ENCODE measurements at places on chromosomes 16 and 17.

GRCh38 chr17:67519801-67520251 is 142.7 kb downstream of the PITPNC1 start:
- no peak for DNase-seq

- no peak for DNase-seq
These were observed 3.1 kb upstream of the KRTAP3-2 start for GRCh38 chr17:41002814-41003213.

DNA sequence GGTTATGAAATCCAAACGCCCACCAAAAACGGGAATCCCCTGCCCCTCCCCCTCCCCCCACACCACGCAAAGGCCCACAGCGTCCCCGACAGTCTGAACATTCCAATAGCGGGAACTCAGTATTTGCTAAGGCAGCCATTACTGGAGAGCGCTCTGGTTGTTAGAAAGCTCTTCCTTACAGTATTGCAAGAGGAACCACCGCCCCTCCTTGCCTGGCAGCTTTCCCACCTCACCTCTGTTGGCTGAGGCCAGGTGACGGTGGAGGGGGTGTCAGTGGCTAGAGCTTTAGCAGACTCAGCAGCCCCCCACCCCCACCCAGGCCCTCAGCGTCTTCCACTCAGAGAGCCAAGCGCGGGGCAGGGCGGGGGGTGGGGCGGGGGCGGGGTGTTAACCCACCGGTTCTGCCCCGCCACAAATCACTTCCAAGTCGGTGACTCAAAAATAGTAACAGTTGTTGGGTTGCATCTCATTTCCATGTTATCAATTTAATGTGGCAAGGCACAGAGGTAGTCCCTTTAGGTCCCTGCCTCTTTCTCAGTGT is 2.2 kb upstream of the PLEKHH3 start:
- no peak for DNase-seq

DNA sequence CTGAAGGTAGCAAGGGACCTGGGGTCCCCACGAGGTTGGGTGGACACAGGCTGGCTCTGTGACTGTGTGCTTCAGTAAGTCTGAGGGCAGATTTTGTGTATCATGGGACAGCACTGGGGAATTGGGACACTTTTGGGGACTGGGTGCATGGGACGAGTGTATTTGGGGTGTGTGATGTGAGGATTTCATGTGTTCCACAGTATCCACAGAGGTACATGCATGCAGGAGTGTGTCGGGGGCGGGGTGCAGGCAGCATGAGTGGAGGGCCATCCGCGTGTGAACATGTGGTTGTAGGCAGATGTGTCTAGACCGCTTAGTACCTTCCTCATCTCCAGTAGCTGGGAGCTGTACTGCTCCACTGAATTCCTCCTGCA is 1.1 kb upstream of the DLX3 start:
- no peak for DNase-seq

DNA sequence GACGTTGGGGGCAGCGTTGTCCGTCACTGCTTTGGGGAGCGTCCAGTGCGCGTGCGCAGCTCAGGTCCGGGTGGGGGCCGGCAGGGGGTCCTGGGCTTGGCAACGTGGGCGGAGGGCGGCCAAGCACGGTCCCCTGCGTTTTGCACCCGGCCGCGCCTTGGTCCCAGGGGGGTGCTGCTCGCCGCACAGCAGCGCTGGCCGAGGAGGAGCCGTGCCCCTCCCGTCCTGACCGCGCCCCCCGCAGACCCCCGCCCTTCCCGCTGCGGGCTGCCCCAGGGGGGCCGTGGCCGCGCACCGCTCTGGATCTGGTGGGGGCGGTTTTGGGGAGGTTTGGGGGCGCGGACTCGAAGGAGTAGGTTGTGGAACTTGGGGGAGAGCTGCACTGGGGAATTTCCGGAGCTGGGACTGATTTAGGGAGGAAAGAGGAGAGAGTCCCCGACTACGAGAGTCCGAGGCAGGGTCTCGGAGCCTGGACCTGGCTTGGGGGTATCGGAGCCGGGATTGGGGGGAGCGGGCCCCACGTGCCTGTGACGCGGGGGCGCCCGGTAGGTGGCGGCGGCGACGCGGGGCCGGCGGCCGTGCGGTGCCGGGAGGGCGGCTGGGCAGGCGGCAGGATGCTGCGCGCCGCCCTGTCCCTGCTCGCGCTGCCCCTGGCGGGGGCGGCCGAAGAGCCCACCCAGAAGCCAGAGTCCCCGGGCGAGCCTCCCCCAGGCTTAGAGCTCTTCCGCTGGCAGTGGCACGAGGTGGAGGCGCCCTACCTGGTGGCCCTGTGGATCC is at the start of gene SLC9A5:
Gene SLC9A5 (plus strand): TSS at position 579 of the 777 bp plus-strand sequence. CDS start 36 bp downstream, at position 615.
- no peak for DNase-seq

DNA sequence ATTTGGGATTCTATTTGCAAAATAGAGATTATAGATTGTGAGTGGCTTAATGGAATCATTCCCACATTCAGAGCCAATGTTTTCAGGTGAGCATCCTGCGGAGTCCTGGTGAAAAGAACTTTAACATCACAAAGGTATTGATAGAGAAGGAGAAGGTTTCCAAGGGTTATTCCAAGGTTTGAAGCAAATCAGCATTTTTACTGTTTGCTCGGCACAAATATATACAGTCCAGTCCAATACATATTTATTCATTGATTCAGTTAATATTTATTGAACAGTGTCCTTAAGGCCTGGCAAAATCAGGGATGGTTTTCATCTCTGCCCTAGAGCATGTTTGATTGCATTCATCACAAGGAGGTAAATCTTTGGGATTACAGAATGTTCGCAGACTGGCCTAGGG is 6.4 kb downstream of the MPV17L start:
- no peak for DNase-seq

DNA sequence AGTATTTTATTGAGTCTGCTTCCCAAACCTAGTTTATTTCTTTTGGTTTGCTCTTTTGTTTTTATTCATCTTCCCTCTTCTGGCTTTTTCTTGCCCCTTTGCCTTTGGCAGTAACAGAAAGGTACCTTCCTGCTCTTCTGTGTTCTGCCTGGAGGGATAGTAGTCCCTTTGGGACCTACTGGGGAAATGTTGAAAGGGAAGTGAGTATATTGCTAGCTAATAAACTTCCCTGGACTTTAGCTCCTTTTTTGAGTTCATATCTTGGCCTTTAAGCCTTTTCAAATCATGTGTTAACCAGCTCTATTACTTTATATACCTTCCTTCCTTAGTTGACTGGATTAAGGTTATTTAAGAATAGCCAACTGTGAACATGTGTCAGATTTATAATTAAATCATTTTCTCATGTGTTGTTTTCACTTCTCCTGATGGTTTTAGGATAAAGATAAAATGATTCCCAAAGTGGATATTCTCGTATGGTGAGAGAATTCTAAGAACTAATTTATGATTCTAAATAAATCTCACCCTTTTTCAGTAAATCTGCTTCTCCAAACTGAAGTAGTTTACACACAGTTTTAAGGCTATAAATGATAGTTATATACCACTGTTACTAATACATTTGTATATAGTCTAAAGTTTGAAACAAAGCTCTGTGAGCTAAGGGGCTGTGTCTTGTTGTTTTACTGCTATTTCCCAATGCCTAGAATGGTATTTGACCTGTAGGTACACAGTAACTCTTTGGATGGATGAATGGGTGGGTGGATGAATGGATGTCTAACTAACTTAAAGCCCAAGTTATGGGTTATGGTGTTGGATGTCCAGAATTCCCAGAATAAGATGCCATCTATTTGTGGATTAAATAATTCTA is 45.7 kb downstream of the OMG start:
- no peak for DNase-seq

DNA sequence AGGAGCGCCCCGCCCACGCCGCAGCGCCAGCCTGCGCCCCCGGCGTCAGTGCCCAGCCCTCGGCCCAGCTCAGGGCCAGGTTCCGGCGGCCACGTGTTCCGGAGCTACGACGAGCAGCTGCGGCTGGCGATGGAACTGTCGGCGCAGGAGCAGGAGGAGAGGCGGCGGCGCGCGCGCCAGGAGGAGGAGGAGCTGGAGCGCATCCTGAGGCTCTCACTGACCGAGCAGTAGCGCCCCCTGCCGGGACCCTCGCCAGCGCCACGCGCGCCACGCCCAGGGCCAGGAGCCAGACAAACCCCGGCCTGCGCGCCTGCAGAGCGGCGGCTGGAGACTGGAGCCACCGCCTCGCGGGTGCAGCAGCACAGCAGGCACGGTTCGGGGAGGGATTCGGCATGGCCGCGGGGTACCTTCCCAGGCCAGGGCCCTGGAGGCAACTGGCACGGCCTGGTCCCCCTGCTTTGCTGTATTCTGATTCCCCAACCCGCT is 9.3 kb downstream of the CORO6 start:
- DNase-seq, result peak; percentile 79

DNA sequence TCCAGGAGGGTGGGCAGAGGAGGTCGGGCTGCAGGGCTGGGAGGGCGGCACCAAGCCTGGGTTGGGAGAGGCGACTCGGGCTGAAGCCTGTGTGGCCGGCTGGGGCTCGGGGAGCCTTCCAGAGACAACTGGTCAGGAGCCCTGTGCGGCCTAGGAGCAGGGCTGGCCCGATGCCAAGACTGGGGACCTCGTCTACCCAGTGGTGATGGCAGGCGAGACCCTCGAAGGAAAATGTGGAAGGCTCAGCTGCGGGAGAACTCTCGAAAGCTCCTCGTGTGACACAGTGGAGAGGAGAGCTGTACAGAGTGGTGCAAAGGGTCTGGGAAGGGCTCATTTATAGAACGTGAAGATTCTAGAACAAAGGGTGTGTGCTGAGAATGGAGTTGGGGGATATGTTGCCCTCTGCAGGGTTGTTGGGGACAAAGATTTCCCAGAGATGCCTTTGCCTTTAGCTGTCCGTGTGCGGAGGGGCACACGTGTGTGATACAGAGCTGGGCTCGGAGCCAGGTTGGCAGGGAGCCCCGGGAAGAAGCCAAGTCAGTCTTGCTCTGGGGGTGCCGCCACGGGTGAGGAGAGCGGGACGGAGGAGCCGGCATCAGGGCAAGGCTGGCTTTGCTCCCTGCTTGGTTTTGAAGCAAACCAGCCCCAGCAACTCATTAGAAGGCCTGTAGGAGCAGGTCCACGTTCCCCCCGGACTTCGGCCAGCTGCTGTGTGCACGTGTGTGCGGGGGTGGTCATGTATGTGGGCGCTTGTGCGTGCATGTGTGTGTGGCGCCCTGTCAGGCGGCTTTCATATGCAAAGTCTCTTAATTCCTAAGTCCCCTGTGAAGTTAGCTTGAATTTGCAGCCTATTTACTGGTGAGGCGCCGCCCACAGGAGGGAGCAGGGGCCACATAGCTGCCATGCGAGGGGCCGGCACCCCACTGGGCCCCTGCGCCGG is 132.4 kb upstream of the CHMP6 start:
- no peak for DNase-seq

GRCh38 chr16:9469512-9469911 is 378.1 kb downstream of the HAPSTR1 start:
- no peak for DNase-seq

- no peak for DNase-seq
These were observed 83.4 kb downstream of the HELZ start for GRCh38 chr17:67161573-67161972.

GRCh38 chr16:14553447-14553846 is 76.6 kb downstream of the PARN start:
- no peak for DNase-seq
